NCI-H1417 (cell line): ENCODE measurements at places on chromosomes 16 and 17.

DNA sequence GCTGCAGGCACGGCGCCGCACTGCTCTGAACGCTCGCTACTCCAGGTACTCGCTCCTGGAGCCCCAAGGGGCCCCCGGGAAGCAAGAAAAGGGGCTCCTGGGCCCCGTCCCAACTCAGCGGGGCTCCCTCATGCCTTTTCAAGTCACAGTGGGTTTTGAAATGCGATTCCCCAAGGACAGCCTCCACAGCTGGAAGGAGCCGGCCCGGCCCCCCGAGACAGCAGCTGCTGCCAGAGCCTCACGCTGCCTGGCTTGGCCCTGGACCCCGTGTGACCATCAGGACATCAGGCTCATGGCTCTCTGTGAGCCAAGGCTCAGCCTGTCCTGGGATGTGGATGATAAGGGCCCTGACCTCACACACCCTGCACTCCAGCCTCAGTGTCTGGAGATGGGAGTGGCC is 80.6 kb downstream of the LMF1 start:
- no peak for DNase-seq

DNA sequence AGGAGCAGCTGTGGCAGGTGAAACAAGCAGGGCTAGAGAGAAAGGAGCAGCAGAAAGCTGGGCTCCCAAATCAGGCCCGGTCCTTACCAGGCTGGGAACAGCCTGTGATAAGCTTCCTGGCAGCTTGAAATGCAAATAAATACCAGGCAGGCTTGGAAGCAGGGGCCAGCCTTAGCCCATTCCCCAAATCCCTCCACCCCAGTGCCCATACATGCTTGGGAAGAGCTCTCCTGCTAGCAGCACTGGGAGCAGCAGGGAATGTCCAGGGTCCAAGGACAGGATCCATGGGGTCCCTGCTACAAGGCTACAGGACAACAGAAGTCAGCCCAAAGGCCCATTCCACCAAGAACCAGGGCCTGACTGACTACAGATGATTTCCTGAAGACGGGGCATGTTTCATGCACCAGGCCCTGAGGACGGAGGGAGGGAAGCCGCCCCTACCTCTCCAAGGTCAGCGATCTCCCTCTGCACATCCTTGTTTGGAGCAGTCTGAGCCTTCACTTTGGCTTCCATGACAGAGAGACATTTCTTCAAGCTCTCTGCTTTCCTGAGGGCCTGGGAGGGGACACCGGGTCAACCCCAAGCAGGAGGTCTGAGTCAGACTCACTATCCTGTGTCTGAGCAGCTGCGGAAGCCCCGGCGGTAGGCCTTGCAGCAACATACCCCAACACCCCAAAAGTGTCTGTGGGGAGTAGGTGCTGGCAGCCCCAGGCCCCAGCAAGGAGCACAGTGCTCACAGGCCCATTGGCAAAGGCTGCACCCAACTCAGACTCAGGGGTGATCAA is 2.6 kb upstream of the EXOSC6 start:
- no peak for DNase-seq

DNA sequence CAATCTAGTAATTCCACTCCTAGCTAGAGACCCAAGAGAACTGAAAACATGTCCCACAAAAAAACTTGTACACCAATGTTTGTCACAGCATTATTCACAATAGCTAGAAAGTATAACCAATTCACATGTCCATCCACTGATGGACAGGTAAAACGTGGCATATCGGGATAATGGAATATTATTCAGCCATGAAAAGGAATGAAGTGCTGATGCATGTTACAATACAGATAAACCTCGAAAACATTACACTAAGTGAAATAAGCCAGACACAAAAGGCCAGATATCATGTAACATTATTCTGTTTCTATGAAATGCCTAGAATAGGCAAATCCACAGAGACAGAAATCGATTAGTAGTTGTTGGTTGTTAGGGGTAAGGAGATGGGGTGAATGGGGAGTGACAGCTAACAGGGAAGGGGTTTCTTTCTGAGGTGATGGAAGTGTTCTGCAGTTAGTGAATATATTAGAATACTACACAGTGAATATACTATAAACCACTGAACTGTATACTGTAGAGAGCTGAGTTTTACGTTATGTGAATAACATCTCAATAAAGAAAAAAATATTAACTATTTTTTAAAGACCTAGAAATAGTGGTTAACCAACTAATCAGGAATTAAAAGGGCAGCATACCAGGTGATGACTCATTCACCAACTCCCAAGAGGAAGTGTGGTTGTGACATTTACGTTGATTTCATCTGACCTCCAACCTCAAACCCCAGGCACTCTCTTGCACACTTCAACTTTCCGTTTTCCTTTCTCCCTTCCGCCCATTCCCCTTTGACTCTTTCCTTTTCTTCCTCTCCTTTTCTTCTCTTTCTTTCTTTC is 48.6 kb downstream of the GAS7 start:
- no peak for DNase-seq

GRCh38 chr17:28613931-28614381 is at the start of gene RSKR:
TSS of gene RSKR (minus strand) at chr17:28614185. CDS start at chr17:28614161, 24 bp downstream.
- no peak for DNase-seq

- no peak for DNase-seq
Observed at GRCh38 chr16:15055141-15056053, 477 bp downstream of the NTAN1 start.

GRCh38 chr16:77761204-77761603 is 27.2 kb upstream of the VAT1L start:
- DNase-seq: no peak

DNA sequence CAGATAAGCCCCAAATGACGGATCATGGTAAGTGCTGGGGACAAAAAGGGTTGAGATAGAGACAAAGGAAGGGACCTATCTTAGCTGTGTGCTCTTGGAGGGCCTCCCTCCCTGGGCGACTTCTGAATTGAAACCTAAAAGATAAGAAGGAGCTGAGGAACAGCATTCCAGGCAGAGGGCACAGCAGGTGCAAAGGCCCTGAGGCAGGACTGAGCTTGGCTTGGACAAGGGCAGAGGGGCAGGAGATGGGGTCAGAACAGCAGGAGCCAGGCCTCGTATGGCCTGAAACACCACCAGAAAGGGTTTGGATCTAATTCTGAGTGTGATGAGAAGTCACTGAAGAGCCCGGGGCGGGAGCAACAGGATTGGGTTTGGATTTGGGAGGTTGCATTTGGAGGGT is 75.4 kb downstream of the RTN4RL1 start:
- DNase-seq: no peak

GRCh38 chr17:10844621-10845387 is 6.9 kb upstream of the PIRT start:
- DNase-seq: peak; percentile 50

DNA sequence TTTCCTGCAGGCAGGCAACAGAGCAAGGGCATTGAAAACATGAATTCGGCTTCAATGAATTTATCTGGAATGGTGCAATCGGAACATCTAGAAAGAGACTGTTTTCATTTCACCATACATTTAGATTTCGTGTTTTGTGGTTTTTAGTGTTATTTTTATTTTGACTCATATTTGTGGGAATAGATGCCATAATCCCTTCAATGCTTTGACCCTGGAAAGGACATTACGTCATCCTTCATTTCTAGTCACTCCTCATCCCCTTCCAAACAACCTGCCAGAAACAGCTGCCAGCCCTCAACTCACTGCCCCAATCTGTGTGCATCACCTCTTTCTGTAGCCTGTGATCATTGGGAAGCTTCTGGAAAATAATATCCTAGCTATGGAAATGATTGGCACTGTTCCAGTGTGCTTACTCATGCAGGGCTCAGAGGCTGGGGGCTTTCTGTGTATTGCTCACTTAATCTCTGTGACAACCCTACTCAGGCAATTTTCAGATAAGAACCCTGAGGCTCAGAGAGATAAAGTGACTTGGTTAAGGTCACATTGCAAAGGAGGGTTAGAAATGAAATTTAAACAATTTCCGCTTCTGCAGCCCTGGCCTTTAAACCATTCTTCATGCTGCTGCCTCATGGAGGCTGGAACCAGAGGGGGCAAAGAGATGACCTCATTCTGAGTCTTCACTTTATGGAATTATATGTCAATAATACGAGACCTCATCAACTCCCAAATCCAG is 9.5 kb upstream of the KSR1 start:
- no peak for DNase-seq

- DNase-seq: peak; percentile 67
Observed at GRCh38 chr17:82551779-82552457, 32.4 kb downstream of the FOXK2 start.

- DNase-seq: no peak
Observed at GRCh38 chr17:75109046-75109406, 743 bp upstream of the ARMC7 start.

DNA sequence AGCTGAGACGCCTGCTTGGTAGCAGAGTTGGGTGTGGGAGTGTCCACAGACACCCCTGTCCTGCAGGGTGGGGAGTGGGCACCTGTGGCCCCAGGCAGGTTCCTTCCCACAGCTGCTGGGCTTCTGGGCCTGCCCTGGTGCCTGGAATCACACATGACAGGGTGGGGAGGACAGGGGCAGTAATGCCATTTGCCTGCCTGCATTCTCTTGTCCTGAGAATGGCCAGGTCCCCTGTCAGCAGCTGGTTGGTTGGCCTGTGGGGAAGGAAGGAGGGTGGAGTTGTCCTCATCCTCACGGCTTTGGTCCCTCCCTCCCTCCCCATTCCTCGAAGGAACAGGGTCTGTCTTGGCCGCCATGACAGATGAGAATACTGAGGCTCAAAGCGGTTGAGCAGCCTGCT is 5.2 kb downstream of the PRSS53 start:
- DNase-seq: no peak

DNA sequence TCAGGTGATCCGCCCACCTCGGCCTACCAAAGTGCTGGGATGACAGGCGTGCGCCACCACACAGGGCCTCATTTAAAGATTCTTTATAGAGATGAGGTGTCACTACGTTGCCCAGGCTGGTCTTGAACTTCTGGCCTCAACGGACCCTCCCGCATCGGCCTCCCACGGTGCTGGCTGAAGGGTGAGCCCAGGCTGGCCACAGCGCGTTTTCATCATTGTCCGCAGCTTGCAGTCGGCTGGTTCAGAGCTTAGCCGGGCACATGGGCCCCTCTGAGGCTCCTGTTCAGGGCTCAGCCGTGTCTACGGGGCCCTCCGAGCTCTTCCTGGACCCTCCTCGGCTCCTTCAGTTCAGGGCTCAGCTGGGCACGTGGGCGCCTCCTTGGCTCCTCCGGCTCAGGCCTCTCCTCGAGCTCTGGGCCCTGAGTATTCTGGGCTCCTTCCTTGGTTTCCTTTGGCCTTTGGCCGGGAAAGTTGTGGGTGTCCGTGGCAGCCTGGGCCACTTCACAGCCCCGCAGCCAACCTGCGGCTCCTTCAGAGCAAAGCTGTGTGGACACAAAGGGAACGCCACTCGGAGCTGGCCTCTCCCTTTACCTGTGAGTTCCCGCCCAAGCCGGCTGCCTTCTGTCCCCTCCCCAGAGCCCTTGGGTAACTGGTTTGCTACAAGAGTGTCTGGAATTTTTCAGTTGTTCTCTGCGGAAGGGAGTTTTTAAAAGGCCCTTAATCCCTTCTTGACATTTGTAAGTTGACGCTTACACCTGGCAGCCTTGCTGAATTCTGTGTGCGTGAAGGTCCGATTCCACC is 1.2 kb upstream of the MSLN start:
- no peak for DNase-seq

GRCh38 chr17:55692276-55692675 is 30.4 kb downstream of the TMEM100 start:
- DNase-seq: no peak

DNA sequence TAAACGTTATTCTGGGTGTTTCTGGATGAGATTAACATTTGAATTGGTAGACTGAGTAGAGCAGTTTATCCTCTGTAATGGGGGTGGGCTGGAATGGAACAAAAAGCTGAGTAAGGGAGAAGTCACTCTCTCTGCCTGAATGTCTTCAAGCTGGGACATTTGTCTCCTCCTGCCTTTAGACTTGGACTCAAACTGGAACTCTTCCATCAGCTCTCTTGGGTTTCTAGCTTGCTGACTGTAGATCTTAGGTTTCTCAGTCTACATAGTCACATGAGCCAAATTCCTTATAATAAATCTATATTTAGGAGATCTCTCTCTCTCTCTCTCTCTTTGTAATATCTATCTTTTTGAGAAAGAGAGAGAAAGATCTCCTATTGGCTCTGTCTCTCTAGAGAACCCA is 553.3 kb upstream of the CDH11 start:
- DNase-seq: no peak

- no peak for DNase-seq
Observed at GRCh38 chr17:43658900-43659299, 2.8 kb downstream of the MEOX1 start.

DNA sequence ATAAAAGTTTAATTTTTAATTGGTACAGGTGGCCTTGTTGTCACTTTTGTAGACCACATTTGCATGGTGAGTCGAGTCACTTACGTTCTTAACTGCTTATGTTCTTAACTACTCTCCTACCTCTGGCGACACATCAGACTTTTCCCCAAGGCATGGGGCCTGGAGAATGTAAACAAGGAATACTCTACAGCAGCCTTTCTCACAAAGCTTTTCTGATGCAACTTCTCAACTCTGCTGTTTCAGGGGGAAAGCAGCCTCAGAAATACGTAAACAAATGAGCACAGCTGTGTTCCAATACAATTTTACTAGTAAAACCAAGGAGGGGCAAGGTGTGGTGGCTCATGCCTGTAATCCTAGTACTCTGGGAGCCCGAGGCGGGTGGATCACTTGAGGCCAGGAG is 6.9 kb downstream of the KARS1 start:
- DNase-seq: no peak

- DNase-seq: no peak
Observed at GRCh38 chr17:16569358-16569712, 331 bp upstream of the ZNF287 start.

DNA sequence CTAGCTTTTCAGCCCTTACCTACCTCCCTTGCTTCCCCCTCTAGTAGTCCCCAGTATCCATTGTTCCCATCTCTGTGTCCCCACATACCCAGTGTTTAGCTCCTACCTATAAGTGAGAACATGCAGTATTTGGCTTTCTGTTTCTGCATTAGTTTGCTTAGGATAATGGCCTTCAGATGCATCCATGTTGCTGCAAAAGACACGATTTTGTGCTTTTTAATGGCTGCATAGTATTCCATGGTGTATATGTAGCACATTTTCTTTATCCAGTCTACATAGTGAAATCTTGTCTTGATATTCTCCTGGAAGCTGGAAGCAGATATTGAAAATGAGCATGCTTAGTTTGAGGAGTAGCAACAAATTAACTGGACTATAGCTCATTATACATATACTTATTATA is 45.7 kb upstream of the TANC2 start:
- DNase-seq: no peak

GRCh38 chr16:28130099-28131088 is 66.9 kb upstream of the GSG1L start:
- DNase-seq: no peak
